Activated B cell treated with CpG ODN at 0.5 μM for 24 hours (primary cell): ENCODE measurements at places on chromosomes 5 and 9. TPM values are rescaled to one million over a fixed set of nuclear protein-coding genes. Genes with fewer than 3 reads are reported as not detected.

DNA sequence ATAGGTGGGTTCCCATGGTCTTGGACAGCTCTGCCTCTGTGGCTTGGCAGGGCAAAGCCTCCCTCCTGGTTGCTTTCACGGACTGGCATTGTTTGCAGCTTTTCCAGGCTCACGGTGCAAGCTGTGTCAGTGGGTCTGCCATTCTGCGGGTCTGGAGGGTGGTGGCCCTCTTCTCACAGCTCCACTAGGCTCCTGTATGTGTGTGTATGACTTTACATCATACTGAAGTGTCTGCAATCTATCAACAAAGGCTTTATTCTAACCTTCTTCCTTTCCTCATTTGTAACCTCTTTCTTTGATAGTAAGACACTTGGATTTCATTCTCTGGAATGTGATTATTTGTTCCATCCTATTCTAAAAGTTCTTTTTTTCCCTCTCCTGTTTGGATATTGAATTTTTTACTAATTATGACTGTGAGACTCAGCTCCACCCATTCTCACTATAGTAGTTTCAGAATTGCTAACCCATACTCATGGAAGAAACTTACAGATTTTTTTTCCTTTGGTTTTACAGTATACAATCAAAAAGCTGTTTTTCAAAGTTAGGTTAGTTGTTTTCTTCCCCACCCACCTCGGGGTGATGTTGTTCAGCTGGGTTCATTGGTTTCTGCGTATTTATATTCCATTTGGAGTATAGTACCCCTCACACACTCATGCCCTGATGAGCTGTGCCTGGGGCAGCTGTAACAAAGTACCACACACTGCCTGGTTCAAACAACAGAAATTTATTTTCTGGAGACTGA lies 144.6 kb upstream of the OTULINL start:
- no peak for DNase-seq

GRCh38 chr9:89497978-89498851 lies at the start of gene SEMA4D:
SEMA4D (minus strand) TSS chr9:89498113; CDS start chr9:89405456, 92,657 bp downstream.
- DNase-seq: peak; percentile 29

GRCh38 chr5:141411575-141411974 lies 1.2 kb upstream of the PCDHGA10 start:
- DNase-seq: no peak

Gene NTMT1
- total RNA-seq: 33.1 and 40.1 TPM in 2 replicates

GRCh38 chr5:683551-684481 lies 9.3 kb downstream of the TPPP start:
- DNase-seq: no peak

DNA sequence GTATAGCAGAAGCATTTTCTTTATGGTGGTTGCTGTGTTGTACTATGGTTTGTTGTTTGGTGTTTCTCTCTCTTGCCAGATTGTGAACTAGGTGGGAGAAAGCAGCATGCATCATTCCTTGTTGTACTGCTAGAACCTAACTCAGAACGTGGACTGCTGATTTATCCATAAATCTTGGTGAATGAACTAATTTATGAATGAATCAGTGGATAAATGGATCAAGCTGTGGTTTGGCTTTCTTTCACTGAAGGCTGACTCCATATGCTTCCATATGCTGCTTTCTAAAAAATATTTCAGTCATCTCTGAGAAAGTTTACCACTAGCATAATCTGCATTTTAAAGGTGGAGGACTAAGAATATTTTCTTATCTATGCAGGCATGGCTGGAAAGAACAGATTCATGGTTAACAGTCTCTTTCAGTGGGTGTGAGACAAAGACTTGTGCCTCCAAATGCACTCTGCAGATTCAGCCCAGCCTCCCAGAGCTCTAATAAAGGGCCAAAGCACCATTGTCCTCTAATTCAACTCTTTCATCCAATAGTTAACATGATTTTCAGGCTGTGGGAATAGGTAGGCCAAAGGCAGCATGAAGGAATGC lies 237.7 kb downstream of the SH3GL2 start:
- no peak for DNase-seq

GRCh38 chr5:98770209-98770910 lies 3.1 kb upstream of the RGMB start:
- peak; percentile 27 for DNase-seq

- DNase-seq: no peak
These were observed 347.3 kb upstream of the ZNF608 start for GRCh38 chr5:125093776-125094175.

Gene RECK
- 4.2 and 5.0 TPM in 2 replicates for total RNA-seq

Gene DCAF10
- total RNA-seq: 16.8 and 19.1 TPM in 2 replicates

Gene SH3TC2
- not detected in 2 replicates for total RNA-seq

Gene CBY3
- total RNA-seq: not detected in 2 replicates

Gene DNAJA1
- total RNA-seq: 107 and 117 TPM in 2 replicates

Gene NR2F1-AS1
- total RNA-seq: 0.15 TPM in 1 of 2 replicates, not detected in the other

- DNase-seq: no peak
These were observed 229.5 kb upstream of the PAPPA start for GRCh38 chr9:115923903-115924668.

- DNase-seq: no peak
These were observed 146.6 kb downstream of the RAPGEF6 start for GRCh38 chr5:131488463-131488862.

GRCh38 chr5:101580591-101580990 lies 677.5 kb upstream of the ST8SIA4 start:
- DNase-seq: no peak

DNA sequence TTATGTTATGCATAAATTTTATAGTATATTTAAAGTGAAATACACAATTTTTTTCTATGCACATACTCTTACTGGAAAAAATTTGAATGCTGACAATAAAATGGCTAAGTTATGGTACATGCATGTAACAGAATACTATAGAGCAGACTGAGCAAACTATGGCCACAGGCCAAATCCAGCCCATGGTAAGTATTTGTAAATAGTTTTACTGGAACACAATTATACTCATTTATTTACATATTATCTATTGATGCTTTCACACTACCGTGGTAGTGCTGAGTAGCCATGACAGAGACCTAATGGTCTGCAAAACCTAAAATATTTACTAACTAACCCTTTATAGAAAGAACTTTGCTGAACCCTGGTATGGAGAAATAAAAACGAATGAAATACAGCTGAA lies 45.7 kb downstream of the TEX10 start:
- no peak for DNase-seq

GRCh38 chr5:17239953-17240352 lies 22.5 kb downstream of the BASP1 start:
- DNase-seq: no peak

DNA sequence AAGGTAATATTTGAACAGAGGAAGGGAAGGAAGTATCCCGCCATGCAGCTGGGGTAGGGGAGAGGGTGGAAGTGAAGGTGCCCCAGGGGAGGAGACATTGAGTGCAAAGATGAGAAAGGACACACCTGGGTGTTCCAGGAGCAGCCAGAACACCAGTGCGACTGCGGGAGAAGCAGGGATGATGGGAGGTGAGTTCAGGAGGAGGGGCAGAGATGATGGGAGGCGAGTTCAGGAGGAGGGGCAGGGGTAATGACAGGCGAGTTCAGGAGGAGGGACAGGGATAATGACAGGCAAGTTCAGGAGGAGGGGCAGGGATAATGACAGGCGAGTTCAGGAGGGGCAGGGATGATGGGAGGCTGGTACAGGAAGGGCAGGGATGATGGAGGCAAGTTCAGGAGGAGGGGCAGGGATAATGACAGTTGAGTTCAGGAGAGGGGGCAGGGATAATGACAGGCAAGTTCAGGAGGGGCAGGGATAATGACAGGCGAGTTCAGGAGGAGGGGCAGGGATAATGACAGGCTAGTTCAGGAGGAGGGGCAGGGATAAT lies 17.2 kb upstream of the SPOCK1 start:
- no peak for DNase-seq

DNA sequence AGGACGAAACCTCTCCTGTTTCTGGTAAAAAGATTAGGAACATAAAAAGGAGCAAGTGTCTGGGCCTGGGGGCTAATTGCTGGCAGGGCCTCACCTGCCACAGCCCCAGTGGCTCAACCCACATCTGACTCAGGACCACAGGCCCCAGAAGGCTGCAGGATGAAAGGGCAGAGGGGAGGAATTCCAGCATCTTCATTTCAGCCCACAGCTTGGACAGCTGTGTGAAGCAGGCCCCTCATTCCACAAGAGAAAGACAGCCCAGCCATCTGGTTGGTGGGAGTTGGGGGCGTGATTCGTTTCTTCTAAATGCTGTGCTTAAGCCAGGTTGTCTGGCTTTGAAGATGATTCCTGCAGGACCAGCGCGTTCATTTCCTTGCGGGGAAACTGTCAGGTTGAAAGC lies 29.1 kb downstream of the NKX2-5 start:
- no peak for DNase-seq

DNA sequence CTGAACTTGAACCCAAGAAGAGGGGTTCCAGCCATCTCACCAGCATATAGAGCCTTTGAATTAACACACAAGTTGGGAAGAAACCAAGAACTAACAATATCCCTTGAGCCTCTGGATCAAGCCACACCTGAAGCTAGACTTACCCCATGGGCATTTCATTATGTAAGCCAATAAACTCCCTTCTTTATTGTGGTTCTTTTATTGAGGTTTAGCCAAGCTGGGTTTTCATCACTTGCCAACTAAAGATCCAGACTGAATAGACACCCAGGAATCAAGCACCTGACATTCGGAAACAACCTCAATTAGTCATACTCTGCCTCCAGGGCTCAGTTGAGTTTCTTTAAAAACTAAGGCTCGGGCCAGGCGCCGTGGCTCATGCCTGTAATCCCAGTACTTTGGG lies 226.7 kb downstream of the AGTPBP1 start:
- no peak for DNase-seq

DNA sequence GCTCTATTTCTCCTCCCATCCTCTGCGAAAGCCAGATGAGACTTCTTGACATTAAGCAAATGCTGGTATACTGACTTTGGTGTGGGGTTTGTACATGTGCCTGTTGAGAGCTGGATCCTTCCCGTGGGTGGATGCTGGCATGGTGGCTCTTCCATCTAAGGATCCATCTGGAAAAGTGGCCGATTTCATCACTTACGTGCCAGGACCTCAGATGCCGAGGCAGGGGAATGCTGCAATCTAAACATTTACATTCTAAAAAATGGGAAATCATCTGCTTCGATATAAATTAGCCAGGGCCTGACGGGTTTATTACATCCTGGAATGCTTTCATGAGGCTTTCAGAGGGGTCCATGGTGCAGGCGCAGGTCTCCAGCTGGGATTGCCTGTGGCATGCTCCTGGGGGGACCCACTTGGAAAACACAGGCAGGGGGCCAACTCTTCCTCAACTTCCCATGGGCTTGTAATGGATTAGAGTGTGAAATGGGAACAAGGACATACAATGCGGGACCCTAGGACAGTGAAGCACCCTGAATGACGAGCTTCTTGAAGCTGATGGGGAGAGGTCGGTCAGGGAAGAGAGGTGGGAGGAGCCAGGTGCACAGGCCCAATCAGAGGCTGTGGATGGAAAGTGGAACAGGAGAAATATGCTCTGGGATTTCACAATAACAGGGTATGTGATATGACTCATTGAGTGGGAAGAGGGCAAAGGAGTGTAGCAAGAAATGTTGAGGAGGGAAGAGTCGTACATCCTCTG lies 105.5 kb upstream of the PITX1 start:
- no peak for DNase-seq

DNA sequence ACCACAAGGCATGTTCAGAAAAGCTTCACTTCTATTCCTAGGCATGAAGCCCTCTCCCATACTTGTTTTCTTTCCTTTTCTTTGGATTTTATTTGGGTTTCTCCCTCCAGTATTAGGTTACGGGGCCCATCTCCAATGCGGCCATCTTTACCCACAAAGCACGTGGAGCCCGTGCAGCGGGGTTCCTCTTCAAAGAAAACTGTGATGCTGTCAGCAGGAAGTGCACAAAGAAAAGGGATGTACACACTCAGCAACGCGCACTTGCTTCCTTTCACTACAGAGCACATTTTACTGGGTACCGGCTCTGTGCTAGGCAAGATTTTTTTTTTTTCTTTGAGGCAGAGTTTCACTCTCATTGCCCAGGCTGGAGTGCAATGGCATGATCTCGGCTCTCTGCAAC lies 106.6 kb downstream of the COL23A1 start:
- no peak for DNase-seq
